ENCODE measurements at places on chromosomes 13 and 19.

DNA sequence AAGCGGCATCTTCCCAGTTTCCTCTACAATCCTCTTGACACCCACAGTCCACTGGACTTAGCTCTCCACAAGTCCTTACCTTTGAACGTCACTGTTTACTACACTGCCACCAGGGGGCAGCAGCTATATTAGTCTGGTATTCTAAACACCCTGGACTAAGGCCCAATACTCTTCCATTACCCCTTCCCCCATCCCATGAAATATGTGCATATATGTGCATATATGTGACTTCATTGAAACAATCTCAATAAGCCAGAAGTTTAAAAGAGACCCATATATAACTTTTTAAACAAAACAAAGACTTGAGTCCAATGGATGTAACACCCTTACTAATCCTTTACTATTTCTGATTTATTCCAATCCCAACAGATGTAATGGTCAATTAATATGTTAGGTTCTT is 15.5 kb downstream of the GGACT start:
- DNase-seq, result peak; percentile 77

DNA sequence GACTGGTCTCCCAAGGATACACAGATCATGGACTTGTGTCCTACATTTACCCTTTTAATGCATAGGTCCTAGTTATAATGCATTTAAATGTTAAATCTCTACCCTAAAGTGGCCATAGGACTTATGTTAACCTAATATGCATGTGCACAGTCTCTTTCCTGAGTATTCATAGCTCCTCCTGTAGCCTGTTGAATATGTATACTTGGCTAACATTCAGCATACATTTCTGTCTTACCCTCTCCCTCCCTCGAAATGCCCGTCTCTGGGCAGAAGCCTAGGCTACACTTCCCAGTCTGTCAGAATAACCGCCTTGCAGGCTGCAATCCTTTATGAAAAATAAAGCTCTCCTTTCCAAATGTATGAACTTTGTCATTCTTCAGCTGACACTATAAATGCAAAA is 13.9 kb downstream of the ZFP82 start:
- DNase-seq, result no peak

DNA sequence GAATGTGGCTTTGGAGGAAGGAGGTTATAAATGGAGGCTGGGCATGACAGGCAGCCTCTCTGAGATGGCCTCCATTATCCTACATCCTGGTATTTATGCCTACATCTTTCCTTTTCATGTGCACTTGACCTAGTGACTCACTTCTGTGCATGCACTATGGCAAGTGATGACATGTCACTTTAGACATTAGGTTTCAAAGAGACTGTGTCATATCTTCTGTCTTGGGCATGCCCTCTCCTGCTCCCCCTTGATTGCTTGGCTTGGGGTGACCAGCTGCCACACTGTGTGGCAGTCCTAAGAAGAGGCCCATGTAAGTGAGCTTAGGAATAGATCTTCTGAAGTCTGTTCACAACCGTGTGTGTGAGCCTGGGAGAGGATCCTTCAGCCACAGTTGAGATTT is 472.8 kb downstream of the FGF9 start:
- peak; percentile 51 for DNase-seq

DNA sequence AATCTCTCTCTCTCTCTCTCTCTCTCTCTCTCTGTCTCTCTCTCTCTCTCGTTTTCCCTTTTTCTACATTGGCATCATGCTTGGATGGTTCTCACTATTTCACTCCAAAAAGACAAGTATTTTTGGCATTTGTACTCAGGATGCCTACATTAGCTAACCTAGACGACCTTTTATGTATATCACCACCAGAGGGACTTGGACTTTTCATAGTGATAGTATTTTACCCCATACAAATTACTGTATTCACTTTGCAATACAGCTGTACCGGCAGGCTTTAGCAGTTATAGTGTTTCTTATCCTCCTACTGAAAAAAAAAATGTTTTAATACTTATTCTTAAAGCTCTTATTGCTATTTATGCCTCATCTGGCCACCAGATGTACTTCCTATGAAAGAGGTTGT is 687.2 kb upstream of the KLHL1 start:
- no peak for DNase-seq

DNA sequence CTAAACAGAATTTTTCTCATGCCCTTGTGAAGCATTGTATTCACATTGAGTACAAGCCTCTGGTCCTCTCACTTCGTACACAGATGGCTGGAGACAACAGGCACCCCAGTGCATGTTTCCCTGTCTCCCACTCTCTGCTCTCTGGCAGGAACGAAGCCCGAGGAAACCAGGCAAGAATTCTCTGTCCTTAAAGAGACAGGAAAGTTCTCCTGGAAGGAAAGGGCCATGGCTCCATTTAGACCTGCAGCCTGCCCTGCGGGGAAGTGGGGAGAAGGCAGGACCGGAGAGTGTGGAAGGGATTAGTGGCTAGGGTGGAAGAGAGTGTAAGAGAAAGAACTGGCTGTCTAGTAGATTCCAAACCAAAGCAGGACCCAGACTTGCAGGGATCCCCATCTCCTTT is 15.5 kb upstream of the AMER2 start:
- DNase-seq, result no peak

- DNase-seq, result peak; percentile 79
These were observed 44.4 kb downstream of the C1QTNF9 start for GRCh38 chr13:24353736-24354135.

- peak; percentile 58 for DNase-seq
These were observed 79.5 kb upstream of the SERP2 start for GRCh38 chr13:44293908-44294735.

GRCh38 chr19:10346509-10346908 is 7.1 kb upstream of the ICAM3 start:
- DNase-seq, result peak; percentile 4

DNA sequence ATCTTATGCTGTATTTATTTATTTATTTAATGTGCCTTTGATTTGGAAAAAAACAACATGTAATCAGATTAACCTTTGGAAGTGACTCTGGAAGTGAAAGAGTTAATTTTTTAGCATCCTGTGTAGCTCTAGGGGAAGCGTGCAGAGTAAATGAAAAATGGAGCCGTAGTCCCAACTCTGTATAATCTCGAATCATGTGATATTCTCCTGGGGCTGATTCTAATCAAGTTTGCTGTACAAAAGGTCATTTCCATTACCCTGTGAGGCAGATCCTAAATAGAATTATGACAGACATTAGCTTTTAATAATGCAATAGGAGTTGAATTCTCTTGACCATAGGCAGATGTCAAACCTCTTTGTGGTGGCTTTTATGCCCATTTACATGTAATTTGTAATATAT is 238.6 kb upstream of the CSNK1A1L start:
- DNase-seq, result no peak

GRCh38 chr19:54429545-54430227 is 14.4 kb downstream of the TTYH1 start:
- DNase-seq, result no peak

DNA sequence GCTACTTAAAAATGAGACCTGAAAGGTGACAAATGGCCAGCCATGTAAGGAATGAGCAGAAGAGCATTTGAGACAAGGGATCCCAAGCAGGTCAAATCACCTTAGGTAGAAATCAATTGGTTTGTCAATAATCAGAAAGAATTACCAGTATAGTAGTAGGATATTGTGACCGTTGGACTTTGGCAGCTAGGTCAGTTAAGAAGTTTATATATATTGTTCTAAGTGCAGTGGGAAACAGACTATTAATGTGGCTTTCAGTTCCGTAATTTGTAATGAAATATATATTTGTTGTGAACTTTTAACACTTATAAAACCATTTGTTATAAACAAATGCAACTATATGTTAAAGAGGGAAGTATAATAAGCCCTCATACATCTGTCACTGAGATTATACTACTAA is 807.9 kb upstream of the SPRY2 start:
- no peak for DNase-seq

DNA sequence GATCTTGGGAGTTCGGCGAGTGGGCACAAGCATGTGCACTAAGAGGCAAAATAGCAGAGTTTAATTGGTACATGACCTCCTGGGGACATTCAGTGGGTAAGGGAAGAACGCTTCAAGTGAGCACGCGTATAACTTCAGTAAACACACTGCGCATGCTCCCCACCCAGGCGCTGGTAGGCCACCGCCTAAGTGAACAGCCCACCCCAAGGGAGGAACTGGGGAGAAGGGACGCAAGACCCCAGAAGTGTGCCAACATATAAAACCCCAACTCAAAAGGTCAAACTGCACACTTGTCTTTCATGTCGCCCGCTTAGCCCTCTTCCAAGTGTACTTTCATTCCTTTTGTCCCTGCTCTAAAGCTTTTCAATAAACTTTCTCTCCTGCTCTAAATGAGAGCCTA is 10.5 kb upstream of the NTN5 start:
- peak; percentile 19 for DNase-seq

DNA sequence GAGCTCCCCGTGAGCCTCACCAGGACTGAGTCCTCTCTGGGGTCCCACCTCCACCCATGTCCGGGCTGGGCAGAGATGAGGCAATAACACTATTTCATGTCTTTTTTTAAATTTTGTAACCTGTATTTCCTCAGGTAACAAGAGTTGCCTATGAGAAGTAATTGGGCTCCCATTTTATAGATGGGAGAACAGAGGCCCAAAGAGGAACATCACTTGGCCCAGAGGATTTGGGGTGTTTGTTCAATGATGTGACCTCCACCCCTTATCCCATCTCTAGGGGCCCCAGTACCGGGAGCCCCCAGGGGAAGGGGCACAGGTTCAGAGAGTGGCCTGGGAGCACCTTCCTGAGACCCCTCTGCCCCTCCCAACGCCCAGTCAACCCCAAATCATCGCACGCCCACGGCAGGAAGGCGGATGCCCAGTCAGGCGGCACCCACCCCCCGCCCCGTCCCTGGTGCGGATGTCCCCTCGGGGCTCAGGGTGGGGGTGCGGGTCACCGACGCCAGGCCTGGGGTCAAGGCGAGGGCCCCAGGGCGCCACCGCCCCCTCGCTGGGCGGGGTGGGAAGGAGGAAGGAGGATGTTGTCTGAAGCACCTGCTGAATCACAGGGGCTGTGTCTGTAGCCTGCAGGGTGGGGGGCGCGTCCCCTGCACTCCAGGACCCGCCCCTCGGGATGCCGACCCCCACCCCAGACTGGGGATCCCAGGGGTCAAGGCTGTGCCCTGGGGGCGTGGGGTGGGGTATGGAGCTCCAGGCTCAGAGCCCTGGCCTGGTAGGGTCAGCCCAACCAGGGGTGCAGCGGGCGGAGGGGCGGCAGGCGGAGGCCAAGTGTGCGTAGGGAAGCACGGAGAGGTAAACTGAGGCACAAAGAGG is 9.0 kb upstream of the CIRBP start:
- peak; percentile 68 for DNase-seq

GRCh38 chr13:32453981-32454380 is 26.1 kb upstream of the N4BP2L1 start:
- no peak for DNase-seq

GRCh38 chr19:48501494-48502349 is 9.9 kb downstream of the LMTK3 start:
- DNase-seq, result peak; percentile 89

GRCh38 chr13:62702502-62702901 is 1286.9 kb upstream of the PCDH20 start:
- DNase-seq, result no peak

DNA sequence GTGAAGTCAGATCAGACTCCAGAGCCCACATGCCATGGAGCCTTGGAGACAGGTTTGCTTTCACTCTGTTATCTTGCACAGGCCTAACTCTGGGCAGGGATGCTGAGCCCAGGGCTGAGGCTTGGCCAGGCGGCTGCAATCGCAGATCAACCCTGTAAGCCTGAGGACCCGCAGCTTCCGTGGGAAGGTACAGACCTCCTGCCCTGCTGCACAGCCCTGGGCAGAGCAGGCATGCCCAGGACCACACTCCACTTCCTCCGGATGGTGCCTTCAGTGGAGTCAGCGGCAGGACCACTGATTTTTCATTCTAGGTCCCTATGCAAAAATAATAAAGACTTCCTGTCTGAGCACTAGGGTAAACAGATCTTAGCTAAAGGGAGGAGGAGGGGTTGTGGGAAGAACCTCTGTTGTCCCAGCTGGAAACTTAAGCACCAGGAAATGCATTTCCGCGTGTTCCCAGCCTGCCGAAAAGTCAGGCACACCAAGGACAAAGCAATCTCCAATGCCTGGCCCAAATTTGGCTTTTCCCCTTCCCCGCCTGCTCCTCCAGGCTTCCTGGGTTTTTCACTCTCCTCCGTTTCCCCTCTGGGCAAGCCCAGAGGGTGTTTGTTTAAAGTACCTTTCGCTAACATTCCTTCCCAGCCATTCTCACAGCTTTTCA is 87.3 kb downstream of the KCTD15 start:
- no peak for DNase-seq

DNA sequence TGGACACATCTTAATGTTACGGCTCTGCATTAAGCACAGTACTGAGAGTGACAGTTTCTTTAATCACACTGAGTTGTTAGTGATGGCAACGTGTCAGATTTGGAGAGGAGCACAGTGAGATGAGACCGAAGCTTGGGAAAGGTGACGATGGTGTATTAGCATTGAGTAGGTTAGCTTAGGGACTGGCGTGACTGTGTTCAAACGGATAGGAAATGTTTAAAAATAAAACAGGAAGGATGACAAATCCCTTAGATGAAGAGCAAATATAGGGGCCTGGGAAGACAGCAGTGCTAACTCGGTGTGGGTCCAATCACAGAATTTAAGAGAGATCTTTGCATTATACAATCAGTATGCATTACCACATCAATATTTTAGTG is 384.3 kb downstream of the HS6ST3 start:
- no peak for DNase-seq

- DNase-seq, result no peak
These were observed 3.5 kb downstream of the YJEFN3 start for GRCh38 chr19:19531951-19532805.

DNA sequence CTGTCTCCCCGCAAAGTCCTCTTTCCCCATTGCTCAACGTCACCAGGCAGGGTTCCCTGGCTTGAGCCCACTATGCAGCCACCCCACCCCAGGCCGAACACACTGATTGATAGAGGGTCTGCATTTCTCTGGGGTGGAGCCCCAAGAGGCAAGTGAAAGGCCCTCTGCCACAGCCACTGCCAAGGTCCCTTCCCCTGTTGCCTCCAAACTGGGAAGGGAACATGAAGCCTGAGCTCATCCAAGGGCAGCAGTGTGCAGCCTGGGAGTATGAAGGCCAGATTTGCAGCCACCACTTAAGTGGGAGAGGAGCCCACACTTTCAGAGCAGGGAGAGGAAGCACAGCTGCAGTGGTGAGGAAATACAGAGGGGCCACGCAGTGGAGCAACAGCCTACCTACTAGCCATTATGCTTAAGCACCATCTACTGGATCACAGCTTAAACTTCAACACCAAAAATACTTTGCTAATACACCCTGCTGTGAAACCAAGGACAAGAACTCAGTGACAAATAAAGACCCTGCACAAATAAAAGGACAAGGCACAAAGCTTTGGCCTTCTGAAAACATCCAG is 48.6 kb downstream of the UBL3 start:
- no peak for DNase-seq

DNA sequence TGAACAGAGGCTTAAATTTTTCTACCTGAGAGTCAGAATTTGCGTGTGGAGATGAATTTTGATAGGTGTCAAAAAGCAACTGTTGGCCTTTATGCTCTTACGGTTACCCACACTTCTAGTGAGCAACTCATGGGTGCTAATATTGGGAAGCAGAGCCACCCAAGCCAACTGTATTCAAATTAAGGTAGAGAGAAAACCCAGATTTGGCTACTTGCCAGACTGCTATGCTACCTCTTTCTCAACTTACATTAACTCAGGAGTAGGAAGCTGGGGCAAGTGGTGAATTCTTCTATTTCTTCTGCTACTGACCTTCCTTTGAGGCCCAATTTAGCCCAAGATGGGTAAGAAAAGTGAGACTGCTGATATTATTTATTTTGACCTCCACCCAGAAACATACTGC is 83.9 kb downstream of the OLFM4 start:
- no peak for DNase-seq

- DNase-seq, result no peak
These were observed 37.2 kb upstream of the MATK start for GRCh38 chr19:3823350-3823713.

Data from bronchial epithelial cell (primary cell).